SHP77 (cell line): ENCODE measurements at places on chromosomes 11 and 22.

DNA sequence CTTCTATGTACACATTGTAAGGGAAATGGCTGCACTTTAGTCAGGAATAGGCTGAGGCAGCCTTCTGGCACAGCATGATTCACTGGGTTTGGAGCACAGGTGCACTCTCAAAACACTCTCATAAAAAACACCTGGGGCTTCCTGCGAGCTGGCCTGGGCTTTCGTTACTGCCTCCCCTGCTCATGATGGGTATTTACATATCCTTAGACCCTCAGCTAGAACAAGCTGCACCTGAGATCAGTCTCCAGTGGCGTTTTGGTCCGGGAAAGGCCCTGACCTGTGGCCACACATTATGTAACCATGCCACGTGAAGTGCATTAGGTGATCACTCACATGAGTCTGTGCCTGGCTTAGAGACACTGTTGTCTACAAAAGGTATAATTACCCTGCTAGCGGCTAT is 321.7 kb downstream of the TMEM135 start:
- DNase-seq: no peak

- no peak for DNase-seq
Measured at GRCh38 chr22:39665229-39665628, 94.7 kb downstream of the CACNA1I start.

DNA sequence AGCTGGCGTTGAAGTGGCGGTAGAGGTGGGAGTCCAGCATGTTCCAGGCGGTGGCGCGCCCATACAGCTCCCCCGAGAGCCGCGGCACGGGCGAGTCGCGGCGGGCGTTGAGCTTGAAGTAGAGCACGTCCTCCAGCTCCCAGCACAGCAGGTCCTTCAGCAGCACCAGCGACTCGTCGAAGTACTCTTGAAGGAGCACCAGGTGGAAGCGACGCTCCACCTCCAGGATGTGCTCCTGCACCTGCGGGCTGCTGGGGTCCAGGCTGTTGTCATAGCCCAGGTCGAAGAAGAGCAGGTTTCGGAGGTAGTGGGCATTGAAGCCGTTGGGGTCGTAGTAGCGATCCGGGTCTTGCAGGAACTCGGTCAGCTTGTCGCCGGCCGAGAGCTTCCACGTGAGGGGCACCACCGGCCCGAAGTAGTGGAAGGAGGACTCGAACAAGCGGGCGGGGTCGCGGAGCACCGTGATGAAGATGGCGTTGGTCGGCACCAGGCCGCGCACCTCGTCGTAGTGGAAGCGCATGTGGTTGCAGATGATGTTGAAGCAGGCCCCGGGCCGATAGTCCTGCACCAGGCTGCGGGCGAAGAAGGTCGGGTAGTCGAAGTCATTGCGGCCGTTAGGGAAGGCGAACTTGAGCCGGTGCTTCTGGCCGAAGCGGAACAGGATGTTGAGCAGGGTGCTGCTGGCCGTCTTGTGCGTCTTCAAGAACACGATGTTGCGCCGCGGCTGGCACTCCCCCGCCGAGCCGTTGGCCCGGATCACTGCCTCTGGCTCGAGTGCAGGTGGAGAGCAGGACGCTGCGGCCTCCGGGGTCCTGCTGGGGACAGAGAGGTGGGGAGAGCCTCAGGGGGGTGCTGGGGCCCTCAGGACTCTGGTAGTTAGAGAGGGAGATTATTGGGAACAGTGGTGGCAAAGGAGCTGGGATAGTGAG is 9.0 kb upstream of the SEC14L6 start:
- no peak for DNase-seq

DNA sequence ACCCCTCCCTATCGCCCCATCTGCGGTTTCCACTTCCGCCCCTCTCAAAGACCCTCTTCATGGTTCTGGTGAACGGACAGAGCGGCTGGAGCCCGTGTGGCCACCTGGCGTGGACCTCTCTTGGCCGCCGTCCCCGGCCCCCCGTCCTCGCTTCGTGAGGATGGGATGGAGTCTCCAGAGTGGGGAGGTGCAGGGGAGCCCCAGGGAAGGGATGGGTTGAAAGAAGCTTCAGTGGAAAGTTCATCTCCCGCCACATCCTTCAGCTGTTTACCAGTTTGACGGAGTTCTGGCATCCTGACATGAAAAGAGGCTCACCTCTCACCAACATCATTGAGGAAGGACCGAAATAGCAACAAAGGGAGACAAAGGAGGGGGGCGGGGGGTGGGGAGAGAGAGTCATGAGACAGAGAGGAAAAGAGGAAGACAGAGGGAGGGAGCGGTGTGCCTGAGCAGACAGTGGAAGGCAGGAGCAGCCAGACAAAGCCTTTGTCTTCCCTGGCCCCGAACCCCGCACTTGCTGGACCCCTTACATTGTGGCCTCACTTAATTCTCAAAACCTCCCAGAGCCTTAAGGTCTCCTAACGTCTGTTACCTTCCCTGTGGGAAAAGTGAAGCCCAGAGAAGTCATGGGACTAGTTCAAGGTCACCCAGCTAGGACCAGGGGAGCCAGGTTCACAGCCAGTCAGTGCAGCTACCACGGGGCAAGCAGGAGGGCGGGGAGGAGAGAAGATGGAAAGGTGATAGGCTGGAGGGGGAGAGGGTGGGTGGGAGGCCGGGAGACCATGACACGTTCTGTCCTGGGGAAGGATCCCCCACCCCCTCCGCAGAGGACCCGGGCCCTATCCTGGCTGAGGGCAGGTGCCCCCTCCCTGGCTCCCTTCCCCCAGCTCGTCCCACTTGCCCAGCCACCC is 54.9 kb downstream of the CD6 start:
- DNase-seq: no peak

DNA sequence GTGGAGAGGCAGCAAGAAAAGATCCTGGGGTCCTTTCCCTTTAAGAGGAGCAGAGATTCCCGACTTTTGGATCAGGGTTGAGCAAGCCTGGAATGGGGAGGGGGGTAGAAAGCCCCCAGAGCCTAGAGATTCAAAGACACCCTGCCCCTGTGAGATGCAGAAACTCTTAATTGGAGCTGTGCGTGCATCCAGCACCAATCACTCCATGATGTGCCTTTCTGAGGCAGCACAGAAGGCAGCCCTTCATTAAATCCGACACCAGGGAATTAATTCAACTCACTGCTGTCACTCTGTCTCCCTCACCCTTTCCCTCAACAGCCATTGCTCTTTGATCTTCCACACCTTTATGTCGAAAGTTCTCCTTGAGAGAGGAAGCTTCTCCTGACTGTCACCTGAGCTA is 43.0 kb downstream of the DSCAML1 start:
- no peak for DNase-seq

DNA sequence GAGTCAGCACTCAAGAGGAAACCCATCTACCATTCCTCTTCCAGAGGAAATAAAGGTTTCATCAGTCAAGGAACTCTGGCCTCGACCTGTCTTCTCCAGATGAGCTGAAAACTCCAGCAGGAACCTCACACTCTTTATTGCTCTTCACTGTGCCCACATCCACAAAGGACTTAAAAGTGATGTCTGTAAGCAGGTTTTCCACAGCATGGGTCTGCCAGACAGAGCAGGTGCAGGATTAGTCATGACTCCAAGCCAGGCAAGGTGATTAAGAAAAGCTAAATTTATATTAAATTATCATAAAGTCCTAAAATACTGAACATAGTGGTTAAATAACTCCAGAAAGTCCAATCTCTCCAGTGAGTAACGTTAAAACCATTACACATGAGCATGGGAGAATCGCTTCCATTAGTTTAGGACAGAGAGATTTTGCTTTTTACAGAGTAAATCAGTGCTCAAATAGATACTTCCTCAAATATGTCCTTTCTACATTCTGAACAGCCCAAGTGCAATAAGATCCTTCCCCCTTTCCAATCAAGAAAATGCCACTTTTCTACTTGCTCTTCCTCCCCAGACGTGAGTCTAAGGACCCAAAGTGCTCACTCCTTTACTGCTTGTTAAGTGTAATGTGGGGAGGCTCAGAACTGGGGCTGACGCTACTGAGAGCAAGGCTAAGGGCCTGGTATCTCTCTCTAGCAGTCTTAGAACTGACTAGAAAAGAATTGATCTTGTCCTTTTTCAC is 10.7 kb upstream of the CKAP5 start:
- DNase-seq: no peak

DNA sequence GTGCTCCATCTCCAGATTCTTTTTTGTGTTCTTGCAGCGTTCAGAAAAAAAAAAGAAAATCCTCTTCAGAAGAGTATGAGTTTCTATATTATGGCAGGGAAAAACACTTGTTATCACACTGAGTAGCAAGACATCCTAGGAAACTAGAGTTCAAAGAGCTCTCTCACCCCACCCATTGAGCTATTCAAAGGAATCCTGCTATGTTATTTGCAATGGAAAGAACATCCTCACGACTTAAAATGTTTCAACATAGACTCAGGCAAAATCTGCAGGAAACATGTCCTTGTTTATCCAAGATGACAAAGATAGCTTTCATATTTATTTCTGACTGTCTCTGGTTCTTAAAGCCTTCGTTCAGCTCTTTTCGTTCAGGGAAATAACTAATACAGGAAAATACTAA is 331.6 kb upstream of the ANO5 start:
- DNase-seq: no peak

- DNase-seq: no peak
Measured at GRCh38 chr11:131987703-131988102, 617.3 kb downstream of the NTM start.

DNA sequence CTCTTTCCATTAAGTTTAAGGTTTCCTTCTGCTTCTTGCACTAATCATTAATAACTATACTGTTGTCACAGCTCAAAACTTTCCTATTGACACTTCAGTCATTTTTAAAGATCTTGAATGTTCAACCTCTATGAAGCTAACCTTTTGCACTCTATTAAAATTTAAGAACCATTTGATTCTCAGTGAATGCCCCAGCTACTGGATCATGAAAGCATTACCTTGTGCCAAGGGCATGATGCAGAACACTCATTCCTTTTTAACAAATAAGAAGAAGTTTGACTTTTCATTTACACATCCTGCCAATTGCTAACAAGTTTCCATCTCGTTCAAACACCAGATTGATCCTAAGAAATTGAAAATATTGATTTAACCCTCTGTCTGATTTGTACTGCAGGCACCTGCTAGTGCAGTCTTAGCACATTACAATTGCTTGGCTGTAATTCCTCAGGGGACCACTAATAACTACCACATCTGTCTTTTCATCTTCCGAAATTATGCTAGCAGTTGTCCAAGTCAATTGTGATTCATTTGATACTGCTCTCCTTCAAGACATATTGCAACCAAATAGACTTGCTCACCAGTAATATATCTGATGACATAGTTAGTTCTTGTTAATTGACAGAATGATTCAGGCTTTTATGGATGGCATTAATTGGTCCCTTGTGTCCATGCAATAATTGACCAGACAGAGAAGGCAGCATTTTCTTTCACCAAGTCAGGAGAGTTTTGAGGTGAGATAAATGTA is 158.4 kb downstream of the TEAD1 start:
- DNase-seq: no peak

GRCh38 chr22:36220451-36220921 is 18.8 kb downstream of the APOL2 start:
- peak; percentile 77 for DNase-seq

- no peak for DNase-seq
Measured at GRCh38 chr22:35606916-35607315, 10.2 kb downstream of the MB start.

DNA sequence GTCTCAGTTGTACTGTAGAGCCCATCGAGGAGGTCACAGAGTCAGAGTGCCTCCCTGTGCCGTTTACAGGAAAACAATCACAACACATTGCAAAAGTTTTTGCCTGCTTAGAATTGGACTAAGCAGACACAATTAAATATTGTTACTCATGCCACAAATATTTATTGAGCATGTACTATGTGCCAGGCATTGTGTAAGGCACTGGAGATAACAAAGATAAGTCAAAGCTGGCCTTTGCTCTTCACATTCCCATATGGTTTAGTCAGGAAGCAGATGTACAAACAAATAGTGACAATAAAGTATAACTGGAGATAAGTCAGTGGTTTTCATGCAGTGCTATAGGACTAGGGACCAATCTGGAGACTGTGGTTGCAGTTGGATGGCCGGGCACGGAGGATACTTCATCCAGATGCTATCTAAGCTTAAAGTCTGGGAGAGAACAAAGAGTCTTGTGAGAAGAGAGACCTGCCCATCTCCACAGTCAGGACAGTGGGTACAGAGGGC is 550.7 kb downstream of the INSC start:
- no peak for DNase-seq

DNA sequence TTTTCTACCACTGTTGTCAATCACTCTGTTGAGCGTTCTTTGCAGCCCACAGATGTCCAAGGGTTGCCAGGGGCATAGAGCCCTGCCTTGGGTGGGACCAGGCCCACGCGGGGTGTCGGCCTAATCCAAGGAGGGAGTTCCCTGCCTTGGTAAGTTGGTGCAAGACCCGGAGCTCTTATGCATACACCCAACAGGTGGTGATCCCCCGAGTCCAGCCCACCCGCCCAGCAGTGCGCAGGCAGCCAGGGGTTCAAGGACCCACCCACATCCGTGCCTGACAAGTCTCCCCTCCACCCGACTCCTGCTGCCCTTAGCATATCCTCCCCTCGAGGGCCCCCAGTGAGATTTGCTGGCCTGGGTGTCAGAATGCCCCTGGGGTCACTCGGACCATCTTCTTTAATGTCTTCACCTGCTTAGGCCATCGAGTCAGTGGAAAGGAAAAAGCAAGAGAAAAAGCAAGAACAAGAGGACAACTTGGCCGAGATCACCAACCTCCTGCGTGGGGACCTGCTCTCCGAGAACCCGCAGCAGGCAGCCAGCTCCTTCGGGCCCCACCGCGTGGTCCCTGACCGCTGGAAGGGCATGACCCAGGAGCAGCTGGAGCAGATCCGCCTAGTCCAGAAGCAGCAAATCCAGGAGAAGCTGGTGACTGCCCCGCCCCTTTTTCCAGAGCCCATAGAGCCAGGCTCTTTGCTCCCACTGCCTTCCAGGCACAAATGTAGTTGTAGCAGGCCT is 12.2 kb downstream of the RIBC2 start:
- no peak for DNase-seq

GRCh38 chr11:133520707-133521106 is 11.6 kb downstream of the OPCML start:
- no peak for DNase-seq

DNA sequence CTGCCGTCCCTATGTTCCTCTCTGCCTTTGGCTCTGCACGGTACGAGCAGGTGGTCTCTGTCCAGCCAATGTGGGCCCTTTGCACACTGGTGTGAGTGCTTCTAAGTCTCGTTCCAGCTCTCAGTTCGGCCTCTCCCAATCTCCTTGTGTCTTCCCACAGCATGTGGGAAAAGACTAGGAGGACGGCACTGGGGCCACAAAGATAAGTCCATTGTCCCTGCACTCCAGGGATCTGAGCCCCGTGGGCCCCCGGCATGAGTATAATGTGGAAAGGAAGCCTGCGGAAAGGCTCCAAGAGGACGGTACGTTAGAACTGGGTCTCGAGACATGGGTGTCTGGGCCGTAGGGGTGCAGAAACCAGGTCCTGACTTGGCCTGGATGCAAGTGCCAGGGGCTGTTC is 16.4 kb downstream of the MYEOV start:
- no peak for DNase-seq

DNA sequence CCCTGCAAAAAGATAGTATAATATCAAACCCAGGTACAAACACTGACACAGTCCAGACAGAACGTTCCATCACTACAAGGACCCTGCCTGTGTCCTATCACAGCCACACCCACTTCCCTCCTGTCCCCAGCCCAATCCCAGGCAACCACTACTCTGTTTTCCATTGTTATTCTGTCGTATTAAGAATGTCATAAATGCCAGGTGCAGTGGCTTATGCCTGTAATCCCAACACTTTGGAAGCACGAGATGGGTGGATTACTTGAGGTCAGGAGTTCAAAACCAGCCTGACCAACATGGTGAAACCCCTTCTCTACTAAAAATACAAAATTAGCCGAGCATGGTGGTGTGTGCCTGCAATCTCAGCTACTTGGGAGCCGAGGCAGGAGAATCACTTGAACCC is 89.0 kb downstream of the TRMU start:
- DNase-seq: no peak

- DNase-seq: no peak
Measured at GRCh38 chr11:8260202-8260966, 3.3 kb downstream of the LMO1 start.

- no peak for DNase-seq
Measured at GRCh38 chr11:64672875-64673274, 50.1 kb downstream of the NRXN2 start.
